Stimulated activated CD8-positive, alpha-beta memory T cell treated with anti-CD3 and anti-CD28 coated beads, Interleukin-12 subunit alpha, Interleukin-12 subunit beta, amount 100 ng/mL, for 4 hours (primary cell): ENCODE measurements at places on chromosomes 7 and 10.

DNA sequence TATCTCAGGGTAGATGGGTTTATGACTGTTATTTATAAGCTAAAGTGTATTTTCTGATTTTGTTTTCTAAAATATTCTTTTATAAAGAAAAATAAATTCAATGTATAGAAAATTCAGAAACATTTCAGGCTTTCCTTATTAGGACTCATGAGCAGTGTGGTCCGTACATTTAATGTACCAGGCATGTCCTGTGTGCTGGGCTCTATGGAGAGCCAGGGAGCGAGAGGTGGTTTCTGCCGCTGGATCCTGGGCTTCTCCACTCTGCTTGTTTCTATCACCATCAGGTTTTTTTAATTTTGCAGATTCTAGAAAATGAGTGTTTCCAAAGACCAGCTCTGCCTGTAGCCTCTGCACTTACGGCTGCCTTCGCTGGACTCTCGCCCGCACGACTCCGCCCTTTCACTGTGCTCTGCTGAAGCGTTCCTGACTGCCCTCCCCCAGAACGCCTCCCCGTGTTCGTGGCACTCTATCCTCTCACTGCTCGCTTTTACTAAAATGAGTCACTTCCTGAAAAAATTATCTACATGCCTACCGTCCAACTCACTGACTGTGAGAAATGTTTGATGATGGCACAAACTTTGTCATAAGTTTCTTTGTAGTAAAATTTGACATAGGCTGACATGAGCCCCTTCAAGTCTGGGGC, 188.5 kb downstream of the ZMYND11 start:
- DNase-seq: peak; percentile 34

- DNase-seq: no peak
Observed at GRCh38 chr7:89757910-89758309, 396.4 kb upstream of the STEAP1 start.

DNA sequence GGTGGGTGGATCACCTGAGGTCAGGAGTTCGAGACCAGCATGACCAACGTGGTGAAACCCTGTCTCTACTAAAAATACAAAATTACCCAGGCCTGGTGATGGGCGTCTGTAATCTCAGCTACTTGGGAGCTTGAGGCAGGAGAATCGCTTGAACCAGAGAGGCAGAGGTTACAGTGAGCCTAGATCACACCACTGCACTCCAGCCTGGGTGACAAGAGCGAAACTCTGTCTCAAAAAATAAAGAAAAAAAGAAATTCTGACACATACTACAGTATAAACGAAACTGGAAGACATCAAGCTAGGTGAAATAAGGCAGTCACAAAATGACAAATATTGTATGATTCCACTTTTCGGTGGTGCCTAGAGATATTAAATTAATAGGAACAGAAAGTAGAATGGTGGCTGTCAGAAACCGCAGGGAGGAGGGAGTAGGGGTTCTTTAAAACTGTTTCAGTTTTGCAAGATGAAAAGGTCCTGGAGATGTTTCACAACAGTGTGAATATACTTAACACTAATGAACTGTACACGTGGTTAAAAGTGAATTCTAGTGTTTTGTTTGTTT, 23.2 kb downstream of the PILRA start:
- no peak for DNase-seq

DNA sequence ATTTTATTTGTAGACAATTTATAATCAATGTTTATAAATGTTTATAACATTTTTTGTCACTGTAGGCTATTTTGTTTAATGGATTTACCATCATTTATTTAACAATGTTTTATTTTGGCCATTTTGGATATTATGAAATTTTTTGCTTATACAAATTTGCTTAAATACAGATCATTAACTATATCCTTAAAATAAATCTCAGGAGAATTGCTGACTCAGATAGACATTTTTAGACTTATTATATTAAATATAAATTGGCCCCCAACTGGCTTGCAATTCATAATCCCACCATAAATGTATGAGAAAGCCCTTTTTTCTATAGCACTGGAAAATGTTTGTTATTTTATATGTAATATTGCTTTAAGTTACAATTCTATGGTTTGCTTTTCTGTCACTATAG, 3.8 kb upstream of the CLRN3 start:
- no peak for DNase-seq

GRCh38 chr7:144997512-144997911, 161.7 kb upstream of the TPK1 start:
- DNase-seq: no peak

GRCh38 chr10:33088990-33089389, 131.0 kb upstream of the ITGB1 start:
- no peak for DNase-seq

DNA sequence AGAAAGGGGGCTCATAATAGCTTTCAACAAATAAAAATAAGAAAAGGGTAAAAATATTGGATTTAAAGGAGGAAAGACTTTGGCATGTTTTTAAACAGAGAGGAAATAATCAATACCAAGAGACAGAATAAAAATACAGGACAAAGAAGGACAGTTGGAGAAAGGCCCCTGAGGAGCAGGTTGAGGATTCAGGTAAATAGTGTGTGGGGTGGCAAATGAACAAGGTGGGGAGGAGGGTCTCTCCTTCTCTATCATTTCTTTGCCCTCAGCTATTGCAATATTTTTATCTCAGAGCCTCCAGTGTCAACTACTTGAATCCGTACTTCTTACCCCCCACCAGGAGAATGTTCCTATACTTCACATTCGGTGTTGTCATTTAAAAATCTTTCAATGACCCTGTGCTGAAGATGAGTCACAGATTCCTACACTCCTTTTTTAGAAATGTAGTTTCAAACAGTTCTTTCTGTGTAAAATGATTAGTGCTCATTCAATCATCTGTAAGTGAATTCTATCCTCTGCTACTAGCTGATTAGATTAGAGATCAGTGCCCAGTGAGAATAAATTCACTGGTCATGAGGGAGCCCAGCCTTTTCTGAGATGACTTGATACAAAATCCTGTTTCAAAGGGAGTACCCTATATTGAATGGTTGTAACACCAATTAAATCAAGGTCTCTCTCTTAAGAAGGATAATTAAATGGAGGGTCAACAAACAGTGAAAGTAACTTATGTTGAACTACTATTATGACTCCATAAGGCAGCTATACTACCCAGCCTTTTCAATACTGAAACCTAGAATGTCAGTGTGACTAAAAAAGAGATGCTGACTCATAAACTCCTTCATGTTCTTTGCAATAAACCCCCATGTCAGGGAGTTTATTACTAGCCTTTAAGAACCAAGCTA, 50.4 kb upstream of the WNT16 start:
- no peak for DNase-seq

DNA sequence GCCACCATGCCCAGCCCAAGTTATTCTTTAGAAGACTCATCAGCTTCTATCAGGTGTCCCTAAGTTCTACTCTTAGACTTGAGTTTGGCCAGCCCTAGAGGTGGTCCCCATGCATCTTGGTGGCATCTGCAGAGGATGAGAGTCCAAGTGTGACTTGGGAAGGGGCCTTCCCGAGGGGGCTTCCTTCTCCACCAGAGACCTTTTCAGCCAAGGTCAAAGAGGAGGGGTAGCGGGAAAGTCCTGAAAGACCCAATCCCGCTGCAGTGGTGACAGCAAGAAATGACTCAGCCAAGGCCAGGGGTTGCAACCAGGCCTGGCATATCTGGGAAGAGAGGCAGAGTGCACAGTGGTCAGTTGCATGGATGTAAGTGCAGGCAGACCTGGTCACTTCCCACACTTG, 61.7 kb upstream of the MGMT start:
- no peak for DNase-seq

DNA sequence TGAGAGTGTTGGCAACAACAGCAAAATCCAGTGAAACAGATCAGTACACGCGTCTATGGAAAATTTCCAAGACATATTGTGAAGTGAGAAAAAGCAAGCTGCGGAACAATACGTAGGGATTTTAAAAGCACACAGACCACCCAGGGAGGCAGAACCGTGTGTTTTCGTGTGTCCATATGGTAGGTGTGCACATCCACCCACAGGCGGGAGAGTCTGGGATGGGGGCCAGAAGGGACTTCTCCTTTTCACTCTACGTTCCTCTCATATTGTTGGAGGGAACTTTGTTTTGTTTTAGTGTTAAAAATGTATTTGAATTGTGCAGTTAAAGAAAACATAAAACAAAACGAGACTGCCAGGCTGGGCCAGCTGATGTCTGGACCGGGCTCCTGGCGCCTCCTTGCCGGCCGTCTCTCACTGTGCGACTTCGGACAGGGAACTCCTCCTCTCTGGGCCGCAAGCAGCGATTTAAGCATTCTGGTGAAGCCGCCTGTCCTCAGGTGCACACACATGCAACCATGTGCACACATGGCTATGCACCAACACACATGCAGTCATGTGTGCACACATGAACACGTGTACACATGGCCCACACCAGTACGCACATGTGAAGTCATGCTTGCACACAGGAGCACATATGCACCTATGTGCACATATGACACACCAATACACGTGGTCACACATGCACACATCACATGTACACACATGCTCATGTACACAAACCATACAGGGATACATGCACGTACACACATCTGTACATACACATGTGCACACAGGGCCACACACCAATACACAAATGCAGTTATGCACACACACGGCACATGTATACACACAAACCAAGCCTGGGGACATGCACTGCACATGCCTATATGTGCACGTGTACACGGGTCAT, 141.1 kb downstream of the ELFN1 start:
- no peak for DNase-seq

DNA sequence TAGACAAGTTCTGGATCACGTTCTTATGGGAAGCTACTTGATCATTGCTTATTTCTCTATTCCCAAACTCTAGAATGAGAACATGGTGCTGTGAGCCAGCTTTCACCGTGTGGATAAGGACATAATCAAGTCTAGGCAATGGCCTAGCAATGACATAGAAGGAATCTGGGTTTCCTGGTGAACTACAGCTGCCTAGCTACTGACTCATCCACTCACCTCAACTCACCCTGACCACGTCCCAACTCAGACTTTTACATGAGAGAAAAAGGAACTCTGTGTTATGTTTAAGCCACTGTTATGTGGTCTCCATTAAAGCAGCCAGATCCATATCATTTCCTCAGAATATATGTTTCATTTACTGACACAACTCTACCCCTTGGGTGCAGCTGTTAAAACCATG, 18.8 kb upstream of the MET start:
- no peak for DNase-seq

DNA sequence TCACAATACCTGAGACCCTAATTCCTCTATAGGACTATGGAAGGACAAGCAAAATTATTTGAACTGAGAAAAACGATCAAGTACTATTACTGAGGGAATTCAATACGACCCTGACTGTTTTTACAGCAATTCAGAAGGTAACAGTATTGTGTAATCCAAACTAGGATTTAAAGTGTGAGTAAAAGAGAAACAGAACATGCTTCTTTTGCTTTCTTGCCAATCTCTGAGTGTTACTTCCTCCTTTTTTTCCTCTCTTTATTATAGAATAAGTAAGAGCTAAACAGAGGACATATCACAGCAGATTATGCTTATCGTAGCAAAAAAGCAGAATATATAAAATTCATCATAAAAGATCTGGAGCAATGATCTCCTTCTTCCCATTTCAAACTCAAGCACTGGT, 292.1 kb downstream of the THSD7A start:
- DNase-seq: no peak

GRCh38 chr7:216360-217300, 24.3 kb downstream of the FAM20C start:
- DNase-seq: no peak

- no peak for DNase-seq
Observed at GRCh38 chr7:45000093-45001032, at the start of gene CCM2. TSS of gene CCM2 (plus strand) at chr7:45000201. CDS start at chr7:45000334, 133 bp downstream.

DNA sequence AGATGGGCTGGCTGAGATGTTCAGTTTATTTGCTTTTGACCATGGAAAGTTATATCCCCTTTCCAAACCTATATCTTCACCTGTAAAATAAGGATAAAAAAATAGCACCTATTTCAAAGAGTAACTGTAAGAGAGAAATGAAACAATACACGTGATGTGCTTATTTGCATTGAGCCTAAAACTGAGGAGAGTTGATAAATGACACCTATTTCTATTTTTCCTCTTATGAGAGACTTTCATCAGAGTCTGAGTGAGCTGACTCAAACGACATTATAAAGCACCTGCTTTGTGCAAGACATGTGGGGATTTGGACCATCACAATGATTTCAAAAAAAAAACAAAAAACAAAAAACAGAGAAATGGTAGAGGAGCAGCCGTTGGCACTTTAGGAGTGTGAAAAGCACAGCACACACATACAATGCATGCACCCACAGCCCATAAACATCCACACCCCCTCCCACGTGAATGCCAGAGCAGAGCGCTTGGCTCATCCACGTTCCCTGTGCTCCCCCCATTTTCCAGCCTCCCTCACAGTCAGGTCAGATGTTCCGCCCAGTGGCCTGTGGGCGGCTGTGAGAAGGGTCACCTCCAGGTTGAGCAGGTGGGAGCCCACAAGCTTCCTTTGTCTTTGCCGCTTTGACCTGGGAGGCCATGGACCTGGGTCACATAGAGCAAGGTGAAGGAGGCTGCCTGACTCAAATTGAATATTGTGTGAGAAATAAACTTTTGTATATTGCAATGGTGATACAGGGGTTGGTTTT, 253.2 kb upstream of the ZNF32 start:
- DNase-seq: no peak

DNA sequence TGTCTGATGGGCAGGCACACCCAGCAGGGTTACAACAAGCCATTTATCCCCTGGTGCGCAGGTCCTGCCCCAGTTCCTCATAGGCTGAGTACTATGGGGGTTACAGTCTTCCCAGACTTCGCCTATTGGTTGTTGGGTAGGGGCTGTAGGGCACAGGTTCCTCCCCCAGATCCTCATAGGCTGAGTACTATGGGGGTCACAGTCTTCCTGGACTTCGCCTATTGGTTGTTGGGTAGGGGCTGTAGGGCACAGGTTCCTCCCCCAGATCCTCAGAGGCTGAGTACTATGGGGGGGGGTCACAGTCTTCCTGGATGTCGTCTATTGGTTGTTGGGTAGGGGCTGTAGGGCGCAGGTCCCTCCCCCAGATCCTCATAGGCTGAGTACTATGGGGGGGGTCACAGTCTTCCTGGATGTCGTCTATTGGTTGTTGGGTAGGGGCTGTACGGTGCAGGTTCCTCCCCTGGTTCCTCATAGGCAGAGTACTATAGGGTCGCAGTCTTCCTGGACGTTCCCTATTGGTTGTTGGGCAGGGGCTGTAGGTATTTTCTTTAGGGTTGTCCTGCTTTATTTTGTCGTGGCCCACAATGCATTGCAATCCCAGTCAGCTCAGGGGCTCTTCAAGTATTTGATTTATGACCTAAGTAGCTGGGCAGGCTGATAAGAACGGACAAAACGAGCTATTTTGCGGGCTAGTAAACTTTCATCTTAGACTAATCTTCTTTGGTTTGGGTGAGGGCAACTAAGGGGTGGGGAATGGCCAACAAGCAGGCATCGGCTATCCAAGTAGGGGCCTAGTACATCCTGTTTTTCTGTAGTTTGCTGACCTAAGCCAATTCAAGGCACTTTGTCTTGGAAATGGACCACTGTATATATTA, 3.4 kb downstream of the LRRC27 start:
- DNase-seq: no peak

DNA sequence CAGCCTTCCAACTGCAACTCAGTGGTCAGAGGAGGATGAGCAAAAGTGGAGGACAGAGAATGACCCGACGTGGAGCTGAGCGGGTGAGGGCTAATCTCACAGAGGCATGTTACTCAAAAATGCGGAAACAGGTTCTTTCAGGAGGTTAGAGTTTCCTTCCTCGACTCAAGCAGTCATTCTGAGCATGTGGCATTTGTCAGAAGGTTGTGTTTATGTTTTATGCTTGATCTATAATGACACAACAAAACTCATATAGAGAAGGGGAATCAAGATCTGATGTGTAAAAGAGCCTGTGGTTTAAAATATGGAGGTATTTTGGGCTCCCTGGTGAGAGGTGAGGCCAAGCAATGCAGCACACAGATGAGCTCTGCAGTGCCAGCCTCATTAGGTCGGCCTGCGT, 311.4 kb downstream of the ADARB2 start:
- no peak for DNase-seq

GRCh38 chr7:15558756-15559155, 3.1 kb downstream of the AGMO start:
- DNase-seq: no peak
